ENCODE measurements at places on chromosomes 1 and 21.

GRCh38 chr1:228500143-228500734 lies 13.1 kb downstream of the RNF187 start:
- DNase-seq, result no peak

GRCh38 chr21:37829447-37829846 lies 86.8 kb downstream of the KCNJ6 start:
- DNase-seq, result no peak

DNA sequence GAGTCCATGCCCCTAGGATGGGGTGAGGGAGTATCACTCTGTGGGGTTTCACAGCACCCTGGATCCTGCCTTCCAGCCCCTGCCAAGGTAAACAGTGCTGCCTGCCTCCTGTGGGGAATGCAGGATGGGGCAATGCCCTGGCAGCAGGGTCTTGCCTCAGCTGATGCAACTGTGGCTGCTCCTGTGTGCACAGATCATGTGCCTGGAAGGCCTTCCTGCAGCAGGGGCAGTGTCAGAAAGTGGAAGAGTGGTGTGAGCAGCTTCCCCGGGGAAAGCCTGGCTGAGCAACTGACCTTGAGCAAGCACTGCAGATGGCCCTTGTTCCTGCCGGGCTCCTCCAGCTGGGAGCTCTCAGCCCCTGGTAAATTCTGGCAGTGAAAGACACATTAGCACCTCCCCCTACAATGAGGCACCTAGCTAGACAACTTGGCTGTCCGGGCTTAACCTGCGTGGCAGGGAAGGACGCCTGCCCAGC lies 9.9 kb downstream of the TOR3A start:
- DNase-seq, result no peak

GRCh38 chr1:1554926-1555915 lies 14.8 kb upstream of the TMEM240 start:
- no peak for DNase-seq

DNA sequence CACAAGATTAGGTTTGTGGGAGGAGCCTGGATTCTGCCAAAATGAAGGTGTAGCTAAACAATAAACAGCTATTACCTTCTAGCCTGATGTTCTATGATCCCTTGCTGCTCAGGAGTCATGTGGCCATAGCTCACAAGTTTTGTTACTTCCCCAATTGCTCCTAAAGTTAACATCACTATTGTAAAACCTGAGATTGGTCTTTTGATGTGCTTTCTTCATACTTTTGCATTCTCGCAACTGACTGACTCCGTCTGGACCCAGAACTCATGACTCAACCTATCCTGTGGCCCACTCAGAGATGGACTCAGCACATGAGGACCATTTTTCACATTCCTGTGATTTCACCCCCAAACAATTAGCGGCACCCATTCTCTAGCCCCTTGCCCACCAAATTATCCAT lies 69.1 kb downstream of the PTGS2 start:
- DNase-seq, result no peak

DNA sequence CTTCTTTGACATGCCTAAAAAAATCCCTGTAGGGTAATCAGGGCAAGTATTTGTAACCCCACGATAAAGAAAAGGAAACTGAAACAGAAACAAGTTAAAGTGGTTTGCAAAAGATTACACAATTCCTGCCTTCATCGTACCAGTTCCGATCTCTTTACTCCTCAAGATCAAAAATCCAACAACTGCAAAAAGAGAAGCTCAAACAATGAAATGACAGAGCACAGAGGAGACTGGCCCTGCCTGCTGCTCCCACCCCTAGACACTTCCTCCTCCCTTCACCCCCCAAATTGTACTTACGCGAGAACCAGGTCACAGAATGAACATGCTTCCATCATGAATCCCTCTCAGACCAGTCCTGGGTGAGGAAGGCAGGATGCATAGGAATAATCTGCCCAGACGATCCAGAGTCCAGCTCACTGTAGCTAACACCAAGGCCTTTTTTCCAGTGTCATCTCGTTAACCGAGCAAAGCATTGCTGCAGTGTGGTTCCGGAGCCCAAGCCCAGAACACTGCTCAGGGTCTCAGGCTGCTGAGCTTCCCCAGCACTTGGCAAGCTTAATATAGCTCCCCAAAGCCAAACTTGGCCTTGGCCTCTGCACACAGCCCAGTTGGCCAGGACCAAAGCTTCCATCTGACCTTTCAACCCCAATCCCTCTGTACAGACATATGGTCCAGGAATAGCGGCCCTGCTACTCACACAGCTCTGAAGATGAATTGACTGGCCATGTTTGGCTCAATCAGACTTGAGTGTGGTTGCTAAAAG lies 20.3 kb downstream of the RXRG start:
- no peak for DNase-seq

GRCh38 chr1:4655674-4656532 lies 1.5 kb downstream of the AJAP1 start:
- no peak for DNase-seq

DNA sequence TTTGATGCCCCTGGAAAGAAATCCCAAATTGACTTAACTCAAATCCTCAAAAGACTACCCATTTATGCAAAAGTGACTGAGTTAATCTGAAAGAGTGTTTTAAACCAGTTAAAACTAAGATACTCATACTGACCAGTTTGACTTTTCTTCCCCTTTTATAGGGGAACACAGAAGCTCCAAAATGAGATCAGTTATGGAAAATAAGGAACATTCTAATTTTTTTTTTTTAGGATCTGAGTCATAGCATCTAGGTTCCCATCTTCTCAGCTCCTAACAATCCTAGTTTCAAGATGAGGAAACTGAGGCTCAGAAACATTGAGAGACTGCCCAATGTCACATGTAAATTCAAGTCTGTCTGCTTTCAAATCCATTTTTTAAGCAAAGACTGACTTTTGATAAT lies 231.1 kb upstream of the RUNX1 start:
- no peak for DNase-seq

DNA sequence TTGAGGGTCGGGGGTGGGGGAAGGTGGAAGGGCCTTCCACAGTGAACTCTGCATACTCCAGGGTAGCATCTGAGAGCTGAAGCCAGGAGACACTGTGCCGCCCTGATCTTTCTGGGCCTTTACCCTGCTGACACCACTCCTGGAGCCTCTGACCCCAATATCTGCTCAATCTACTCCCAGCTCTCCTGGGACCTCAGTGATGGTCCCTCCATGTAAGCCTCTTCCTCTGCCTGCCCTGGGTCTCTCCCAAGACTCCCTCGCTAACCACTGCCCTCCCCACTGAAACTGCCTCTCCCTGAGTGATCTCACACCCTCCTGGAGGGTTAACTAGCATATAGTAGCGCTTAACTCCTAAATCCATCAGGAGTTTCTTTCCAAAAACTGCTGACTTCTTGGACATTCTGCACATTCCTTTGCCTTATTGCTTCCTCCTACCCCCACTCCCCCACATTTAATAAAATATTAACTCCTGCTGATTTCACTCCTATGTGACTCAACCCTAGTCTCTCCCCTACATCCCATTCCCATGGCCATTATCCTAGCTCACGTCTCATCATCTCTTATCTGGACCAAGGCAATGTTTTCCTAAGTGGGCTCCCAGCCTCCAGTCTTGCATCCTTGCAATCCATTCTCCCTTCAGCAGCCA lies 145.6 kb downstream of the HMGB4 start:
- no peak for DNase-seq

DNA sequence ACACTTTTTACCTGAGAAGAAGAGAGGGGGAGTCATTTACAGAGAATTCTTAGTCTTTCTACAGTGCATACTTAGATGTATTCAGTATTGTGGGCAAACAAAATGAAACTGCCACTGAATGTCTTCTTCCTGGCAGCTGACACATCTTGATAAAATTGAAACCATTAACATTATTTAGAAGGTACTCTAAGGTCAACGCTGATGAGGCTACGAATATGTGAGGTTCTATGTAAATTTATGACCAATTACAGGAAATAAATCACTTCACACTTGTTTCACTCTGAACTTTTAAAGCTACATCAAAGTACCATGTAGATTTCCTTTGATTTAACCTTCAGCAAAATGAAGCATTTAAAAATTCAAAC lies 51.3 kb upstream of the GFI1 start:
- DNase-seq, result no peak

- DNase-seq, result no peak
Observed at GRCh38 chr1:43847290-43847689, 86.3 kb upstream of the ARTN start.

DNA sequence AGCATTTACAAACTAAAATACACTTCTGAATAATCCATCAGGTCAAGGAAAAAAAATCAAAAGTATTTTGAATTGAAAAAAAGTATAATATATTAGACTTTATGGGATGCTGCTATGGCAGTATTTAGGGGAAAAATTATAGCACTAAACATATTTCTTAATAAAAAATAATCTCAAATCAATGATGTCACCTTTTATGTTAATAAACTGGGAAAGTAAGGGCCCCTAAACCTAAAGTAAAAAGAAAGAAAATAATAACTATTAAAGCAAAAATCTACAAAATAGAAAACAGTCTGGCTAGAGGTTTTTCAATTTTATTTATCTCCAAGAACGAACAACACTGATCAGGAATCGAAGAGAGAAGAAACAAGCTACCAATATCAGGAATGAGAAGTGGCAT lies 160.8 kb upstream of the PLXNA2 start:
- DNase-seq, result no peak

DNA sequence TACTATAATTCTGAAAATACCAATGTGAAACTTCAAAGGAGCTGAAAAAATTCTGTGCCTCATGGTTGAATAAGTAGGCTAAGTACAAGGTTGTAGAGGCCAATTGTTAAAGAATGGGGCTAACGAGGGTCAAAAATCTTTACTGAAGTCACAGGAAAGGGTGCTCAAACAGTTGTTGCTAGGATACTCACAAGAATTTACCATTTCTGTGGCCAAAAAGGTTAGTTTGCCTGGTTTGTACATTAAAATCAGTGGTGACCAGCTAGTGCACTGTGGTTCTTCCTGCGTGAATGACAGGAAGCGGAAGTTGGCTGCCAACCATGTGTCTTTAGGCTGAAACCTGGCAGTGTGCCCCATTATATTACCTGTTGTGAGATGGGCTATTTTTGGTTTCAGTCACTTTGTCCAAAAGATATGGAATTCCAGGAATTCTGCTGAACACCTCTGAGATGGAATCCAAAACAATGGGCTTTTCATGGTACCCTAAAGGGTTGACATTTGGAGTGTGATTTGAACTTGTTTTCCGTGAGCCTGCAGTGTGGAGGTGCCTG lies 13.5 kb downstream of the MAP3K21 start:
- no peak for DNase-seq

DNA sequence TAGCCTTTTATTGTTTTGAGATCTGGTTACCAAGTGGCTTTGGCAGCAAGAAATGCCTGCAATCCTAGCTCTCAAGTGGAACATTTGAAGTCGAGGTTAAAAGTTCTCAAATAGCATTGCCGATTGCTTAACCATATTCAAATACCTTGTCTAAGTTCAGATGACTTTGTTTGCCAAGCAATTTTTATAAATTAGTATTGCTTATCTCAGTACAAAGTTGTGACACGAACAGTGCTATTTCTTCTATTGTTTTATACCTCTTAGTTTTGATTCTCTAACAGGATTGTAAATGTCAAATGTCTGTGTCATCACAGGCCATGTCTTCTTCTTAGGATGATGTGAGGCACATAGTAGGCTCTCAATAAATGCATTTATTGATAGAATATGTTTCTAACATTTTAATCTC lies 633.3 kb downstream of the PTPRC start:
- DNase-seq, result no peak

GRCh38 chr1:51514733-51515132 lies 4.3 kb downstream of the EPS15 start:
- no peak for DNase-seq

GRCh38 chr1:78918157-78918556 lies 88.4 kb downstream of the ADGRL4 start:
- DNase-seq, result no peak

- DNase-seq, result no peak
Observed at GRCh38 chr1:35202048-35202719, 9.2 kb upstream of the SFPQ start.

DNA sequence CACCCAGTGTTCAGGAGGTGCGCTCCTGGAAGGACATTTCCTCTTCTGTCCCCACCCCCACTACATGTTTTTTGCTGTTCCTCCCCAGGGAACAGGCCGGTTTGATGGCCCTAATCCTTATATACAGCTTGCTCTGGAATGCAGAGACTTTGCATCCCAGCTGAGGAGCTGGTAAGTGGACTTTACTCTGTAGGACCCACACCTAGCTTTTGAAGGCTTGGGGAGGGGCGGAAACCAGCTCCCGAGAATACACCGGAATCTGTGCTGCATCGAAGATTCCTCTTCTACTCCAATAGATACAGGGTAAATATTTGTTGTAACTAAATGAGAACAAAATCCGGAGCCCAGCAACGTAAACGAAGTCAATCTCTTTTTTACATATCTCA lies 1.2 kb upstream of the CGN start:
- no peak for DNase-seq

DNA sequence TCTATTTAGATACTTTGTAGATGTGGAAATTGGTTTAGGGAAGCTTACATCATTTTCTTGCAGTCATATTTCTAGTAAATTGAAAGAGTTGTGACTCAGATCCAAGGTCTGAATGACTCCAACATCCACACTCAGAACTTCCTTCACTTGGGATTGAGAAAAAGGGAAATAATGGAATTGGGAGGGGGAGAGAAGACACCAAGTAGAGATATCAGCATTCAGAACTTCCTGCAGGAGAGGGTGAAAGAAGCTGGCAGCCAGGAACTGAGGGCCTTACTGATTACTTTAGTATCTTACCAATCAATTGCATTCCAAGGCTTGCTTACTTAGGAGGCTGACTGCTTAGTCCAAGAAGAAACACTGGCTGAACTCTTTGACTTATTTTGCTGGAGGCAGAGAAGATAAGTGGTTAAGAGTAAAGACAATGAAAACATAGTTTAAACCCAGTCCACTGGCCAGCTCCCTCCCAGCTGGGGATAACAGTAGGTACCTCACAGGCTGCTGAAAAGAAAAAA lies 21.7 kb downstream of the APP start:
- DNase-seq, result no peak

DNA sequence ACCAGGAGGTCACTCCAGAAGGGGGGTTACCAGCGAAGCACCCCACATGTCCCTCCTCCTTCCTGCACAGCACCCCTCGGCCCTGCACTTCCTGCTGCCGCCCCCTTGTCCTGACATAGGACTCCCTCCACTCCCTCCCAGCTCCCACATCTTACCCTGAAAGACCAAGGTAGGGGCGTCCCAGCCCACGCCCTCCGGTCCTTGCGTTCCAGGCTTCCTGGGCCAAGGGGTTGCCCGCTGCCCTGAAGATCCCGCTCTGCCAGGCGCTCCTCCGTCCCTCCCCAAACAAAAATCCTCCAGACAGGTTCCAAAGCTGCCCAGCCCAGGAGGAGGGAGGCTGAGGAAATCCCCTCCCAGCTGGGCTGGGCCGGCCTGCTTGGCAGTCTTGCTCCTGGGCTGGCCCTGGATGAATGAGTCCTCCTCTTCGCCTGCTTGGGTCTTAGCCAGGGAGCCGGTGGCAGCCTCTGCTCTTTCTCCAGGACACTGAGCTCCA lies at the start of gene RHBDL2:
RHBDL2 (minus strand) TSS at position 304 of the 493 bp plus-strand sequence. CDS start 22,618 bp downstream, outside the sequence.
- no peak for DNase-seq

- no peak for DNase-seq
Observed at GRCh38 chr1:246394121-246394520, 113.0 kb downstream of the SMYD3 start.

GRCh38 chr1:165481820-165482532 lies 37.0 kb upstream of the RXRG start:
- DNase-seq, result peak; percentile 86

Measured in vagina (tissue), 2 donors.